Left colon (tissue), 2 donors: ENCODE measurements at places on chromosomes 16 and 17. TPM values are rescaled to one million over a fixed set of nuclear protein-coding genes. Genes with fewer than 3 reads are reported as not detected.

The FBRS gene
- total RNA-seq: 71.8 TPM

The CASKIN1 gene
- total RNA-seq: 0.11 TPM

The SYNRG gene
- total RNA-seq: 38.9 TPM

The CEP95 gene
- total RNA-seq: 31.9 TPM

The DOK4 gene
- total RNA-seq: 145 TPM

The LAT gene
- 6.9 TPM for total RNA-seq

The TEKT1 gene
- total RNA-seq: not detected

The RDM1 gene
- total RNA-seq: 2.1 TPM

The SLC38A8 gene
- not detected for total RNA-seq

The OR2C1 gene
- not detected for total RNA-seq

The KIF2B gene
- total RNA-seq: not detected

DNA sequence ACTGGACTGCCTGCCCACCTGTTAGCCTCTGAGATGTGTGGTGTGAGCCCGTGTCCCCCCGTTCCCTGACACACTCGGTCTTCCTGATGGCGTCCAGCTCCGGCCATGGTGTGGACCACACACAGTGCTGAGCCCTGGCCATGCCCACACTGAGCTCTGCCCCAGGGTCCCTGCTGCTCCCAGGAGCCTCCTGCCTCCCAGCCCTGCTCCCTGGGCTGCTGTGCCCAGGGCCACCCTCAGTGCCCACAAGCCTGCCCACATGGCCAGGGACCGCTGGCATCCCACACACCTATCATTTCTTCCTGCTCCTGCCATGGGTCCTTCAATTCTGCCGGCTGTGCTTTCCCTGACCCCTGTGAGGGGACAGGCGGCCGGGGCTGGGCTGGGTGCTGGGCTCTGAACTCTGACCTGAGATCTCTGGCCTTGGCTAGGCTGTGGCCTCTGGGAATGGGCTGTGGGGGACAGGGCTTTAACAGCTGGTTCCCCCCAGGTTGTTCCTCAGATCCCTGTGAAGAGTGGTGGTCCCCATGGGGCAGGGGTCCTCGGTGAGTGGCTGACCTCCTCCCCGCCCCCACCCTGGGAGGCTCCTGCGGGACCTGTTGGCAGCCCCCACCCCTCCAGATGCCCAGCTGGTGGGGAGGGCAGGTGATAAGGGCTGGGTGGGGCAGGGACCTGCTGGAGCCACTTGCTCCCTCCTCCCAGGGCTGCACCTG, 4.0 kb downstream of the CEMP1 start:
- no peak for DNase-seq

- DNase-seq: no peak
Observed at GRCh38 chr17:40726919-40727318, 23.4 kb upstream of the KRT24 start.

- no peak for DNase-seq
Observed at GRCh38 chr16:78832100-78832499, 732.6 kb downstream of the WWOX start.

- DNase-seq: no peak
Observed at GRCh38 chr17:82670661-82671450, 22.6 kb upstream of the WDR45B start.

DNA sequence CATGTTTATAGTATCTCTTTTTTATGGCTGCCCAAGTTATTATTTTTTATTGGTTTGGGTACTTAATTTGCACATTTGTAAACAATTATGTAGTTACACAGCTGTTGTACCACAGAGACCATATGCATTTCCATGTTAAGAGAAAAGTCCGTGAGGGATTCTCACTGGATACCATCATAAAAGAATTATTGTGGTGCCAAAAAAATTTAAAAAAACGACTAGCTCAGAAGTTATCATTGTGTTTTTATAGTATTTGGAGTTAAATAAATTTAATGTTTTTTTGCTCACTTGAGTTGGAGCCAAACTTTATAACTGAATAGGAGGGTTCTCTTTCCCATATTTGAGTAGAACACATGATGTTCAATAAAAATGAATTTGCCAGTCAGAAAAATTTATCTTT, 618.7 kb downstream of the WWOX start:
- no peak for DNase-seq

- DNase-seq: no peak
Observed at GRCh38 chr17:57956291-57957119, 1.3 kb upstream of the CUEDC1 start.

DNA sequence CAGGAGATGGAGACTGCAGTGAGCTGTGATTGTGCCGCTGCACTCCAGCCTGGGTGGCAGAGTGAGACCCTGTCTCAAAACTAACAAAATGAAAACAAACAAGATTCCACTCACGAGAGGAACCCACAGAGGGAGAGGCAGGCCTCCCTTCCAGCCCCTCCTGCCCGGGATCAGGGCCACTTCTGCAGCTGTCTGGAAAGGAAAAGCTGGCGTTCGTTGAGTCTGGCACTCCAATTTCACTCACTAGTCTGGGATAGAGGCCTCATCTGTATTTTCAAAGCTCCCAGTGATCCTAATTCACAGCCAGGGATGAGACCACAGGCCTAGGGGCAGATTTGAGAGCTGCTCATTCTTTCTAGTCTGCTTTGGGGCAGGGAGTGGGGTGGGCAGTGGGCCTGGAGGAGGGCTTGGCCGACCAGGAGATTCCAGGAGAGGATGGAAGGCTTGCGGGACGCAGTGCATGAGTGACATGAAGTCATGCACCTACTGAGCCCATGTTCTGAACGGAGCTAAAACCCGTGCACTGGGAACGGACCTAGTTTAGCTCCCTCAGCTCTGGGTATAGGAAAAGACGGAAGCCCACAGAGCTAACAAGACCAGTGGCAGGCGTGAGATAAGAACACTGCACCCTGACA, 54.0 kb downstream of the COTL1 start:
- DNase-seq: no peak

- no peak for DNase-seq
Observed at GRCh38 chr16:75073545-75074303, 42.9 kb downstream of the LDHD start.

DNA sequence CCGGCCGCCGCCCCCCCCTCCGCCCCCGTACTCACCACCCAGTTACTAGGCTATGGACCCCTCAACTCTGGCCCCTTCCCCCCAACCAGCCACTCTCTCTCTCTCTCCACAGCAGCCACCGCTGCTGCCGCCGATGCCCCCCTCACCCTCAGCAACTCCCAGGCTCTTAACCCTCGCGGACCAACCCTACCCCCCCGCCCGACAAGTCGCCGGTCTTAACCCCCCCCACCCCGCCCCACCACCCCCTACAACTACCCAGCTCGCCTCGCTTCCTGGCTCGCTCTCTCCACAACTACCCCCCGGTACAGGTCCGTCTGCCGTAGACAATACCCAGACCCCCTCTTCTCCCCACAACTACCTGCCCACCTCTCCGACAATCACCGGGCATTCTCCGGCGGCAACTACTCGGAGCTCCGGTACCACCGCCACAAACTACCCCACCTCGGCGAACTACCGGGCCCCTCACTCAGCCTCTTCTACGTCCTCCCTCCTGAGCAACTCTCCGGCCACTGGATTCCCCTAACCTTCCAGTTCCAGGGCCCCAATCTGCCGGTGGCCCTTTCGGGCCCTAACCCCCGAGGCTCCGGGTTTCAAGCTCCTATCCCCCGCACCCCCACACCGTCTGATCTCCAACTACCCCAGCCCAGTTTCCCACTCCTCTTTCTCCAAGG, 702 bp downstream of the PHF23 start:
- DNase-seq: peak; percentile 54

DNA sequence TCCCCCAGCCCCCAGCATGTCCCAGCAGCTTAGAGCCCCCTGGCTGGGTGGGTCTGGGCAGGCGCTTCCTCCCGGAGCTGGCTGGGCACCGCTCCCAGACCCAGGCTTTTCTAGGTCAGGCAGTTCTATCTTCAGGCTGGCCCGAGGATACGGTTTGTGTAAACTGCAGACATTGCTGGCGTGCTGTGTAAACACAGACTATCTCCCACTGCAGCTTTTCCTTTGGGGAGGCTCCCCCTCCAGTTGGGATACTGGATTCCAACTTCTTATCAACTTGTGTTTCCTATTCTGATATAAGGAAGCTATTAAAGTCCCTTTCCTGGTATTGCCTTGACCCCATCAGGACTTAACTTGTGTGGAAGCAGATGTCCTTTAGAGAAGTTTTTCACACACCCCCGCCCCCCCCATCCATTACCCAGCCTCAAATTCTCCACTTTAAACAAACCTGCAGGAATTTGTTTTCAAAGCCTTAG, 18.3 kb upstream of the GNA13 start:
- peak; percentile 76 for DNase-seq

- DNase-seq: no peak
Observed at GRCh38 chr16:2210386-2211365, at the start of gene BRICD5. TSS of gene BRICD5 (minus strand) at chr16:2210863. CDS start at chr16:2210833, 30 bp downstream.

DNA sequence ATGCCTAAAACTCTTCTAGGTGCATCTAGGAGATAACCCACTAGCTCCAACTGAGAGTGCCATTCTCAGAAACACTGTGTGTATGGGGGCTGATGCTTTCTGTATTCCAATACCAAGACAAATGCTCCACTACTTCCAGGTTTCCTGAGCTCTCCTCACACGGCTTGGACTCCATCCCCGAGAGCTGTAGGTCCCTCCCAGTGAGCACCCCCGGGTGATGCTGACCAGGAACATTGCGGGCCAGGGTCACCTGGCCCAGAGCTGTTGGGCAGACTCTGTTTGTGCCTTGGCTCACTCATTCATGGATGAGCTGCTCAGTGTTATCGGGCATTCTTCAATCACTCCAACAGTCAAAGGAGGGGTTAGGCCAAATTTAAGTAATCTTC, 7.0 kb downstream of the CUEDC1 start:
- DNase-seq: no peak

DNA sequence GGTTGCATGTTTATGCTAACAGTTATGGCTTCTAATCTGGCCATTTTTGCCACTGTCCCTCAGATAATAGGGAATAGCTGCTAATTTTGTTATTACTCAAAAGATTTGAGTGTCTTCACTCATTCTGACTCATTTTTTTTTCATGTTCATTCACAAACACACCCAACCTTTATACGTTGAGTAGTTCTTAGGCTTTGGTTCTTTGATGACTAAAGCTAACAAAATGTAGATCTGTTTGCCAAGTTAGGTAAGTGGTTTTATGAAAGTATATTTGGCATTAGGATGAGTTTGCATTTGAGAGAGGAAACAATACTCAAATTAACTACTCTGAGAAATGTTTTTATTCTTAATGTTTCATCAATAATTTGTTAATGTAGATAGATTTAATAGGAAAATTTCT, 3.6 kb downstream of the MAP2K4 start:
- no peak for DNase-seq

GRCh38 chr16:72987480-72987901, 60.4 kb downstream of the ZFHX3 start:
- DNase-seq: no peak

DNA sequence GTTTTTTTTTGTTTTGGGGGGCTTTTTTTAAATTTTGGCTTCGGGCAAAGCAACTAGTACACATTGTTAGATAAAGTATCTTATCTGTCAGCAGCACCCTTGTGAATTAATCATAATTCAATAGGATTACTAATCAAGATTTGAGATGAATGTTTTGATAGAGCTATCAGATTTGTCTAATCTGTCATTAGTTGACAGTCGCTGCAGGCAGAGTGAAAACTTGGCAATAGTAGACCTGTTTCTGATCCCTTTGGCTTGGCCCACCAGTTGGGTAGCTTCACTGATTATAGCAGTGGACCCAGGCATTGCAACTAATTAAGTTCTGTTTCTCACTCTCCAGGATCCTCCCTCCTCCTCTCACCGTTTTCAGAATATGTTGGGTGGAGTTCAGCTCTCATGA, 258.6 kb downstream of the IRX3 start:
- no peak for DNase-seq

DNA sequence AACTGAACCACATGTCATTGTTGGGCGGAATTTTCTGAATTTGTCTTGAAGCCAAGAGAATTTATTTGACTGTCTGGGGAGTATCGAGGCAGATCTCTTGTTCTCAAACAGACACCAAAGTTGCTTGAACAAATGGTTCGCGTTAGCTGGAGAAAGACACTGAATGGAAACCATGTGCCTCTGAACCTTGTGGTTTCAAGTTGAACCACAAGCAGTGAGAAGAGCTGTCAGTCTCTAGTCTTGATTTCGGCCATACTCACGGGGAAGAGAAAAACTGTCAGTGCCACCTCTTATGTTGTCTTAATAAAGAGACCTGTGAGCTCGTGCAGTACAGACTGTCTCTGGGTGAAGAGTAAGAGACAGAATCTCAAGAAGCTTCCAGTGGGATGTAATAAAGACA, 886.5 kb upstream of the SOX9 start:
- no peak for DNase-seq

- DNase-seq: no peak
Observed at GRCh38 chr17:51428668-51429495, 168.5 kb downstream of the UTP18 start.

DNA sequence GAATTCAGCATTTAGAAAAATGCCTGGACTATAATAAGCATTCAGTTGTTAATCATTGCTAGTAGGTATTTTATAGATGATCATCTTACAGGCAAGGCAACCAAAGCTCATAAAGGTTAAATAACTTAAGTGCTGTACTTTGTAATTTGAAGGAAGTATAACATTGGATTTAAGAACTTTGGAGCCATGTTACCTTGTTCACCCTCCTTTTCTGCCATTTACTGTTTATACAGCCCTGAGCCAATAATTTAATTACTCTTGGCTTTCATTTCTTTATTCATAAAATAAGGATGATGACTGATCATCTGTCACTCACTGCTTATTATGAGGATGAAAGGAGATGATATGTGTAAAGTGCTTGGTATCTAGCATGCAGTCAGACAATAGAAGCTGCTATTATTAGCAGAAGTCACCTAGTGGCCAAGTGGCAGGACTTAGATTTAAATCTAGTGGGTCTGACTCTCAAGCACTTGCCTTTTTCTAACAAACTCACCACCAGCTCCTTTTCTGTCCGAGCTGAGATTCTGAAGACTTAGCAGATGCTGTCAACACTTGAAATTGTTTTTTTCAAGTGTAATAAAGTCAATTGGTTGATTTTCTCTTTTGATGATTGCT, 18.3 kb upstream of the DDX52 start:
- DNase-seq: no peak

DNA sequence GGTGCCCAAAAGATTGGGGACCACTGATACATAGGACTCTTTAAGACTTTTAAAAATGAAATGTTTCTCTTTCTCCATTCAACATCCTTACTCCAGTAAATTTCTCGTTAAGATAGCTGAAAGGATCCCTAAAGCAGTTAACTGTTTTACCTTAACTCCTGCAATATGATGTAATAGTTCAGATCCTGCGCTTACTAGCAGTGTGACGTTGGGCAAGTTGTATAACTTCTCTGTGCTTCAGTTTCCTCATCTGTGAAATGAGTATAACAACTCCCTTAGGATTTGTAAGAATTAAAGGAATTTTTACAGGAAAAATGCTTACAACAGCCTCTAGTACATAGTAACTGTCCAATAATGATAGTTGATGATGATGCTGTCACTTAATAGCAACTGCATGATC, 158.9 kb downstream of the TANC2 start:
- DNase-seq: no peak

- DNase-seq: peak; percentile 56
Observed at GRCh38 chr17:68089881-68090280, 54.3 kb downstream of the KPNA2 start.

DNA sequence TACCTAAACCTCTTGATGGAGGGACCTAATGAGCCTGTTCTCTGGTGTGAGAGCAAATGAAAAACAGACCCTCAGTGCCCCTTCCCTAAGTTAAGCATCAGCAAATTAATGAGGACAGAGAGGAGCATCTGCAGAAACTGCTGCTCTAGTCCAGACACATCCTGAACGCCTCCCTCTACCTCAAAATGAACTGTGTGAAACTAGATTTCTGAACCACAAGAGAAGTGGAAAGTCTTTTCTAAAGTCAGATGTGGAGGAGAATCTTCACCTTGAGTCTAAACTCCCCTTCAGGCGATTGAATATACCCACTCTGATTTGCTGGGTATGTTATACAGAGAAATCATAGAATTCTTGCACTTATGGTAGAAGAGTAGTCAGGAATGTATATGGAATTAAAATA, 104.4 kb upstream of the AMZ2 start:
- no peak for DNase-seq
